ENCODE measurements at places on chromosomes 13 and 19. TPM values are rescaled to one million over a fixed set of nuclear protein-coding genes. Genes with fewer than 3 reads are reported as not detected.

GRCh38 chr19:10006335-10006708, 4.0 kb downstream of the COL5A3 start:
- H3K4me1 ChIP-seq: peaks cover 3% of the 10 kb centered on the region
- peaks cover 4% of the 10 kb centered on the region for H3K27me3 ChIP-seq
- no peaks in the 10 kb centered on the region for H3K36me3 ChIP-seq
- H3K27ac ChIP-seq: peak overlapping the region; percentile 76
- DNase-seq: no peak

DNA sequence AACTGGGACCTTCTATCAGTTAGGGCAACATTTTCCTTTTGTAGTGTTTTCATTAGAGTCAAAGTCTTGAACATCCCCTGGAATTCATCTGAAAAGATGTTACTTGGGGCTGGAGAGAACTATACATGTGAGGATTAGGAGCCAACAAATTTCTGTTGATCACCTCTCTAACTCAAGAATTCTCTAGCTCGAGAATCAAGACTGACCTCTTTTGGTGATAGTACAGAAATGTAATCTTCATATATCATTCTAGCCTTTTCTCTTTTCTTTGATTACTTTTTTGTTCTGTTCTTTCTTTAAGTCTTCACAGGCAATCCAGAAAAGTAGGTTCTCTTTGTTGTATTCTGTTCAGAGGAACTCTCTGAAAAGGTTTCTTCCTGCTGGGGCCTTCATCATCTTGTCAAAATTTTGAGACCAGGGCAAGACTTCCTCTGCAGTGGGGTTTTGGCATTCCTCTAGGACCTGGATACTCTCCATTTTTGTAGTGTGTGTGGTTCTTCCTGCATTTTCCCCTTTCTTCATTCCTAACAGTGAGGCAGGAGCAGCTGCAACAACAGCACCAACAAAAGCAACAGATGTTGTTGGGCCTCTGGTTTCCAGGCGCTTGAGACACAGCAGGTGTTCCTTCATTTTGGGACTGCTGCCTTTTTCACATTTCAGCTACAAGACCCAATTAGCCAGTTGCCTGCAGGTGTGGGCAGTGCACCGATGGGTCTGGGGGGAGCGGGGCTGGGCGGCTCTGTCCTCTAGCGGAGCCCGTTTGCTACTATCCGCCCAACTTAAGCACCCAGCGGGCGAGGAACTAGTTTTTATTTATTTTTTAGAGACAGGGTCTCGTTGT, 26.2 kb downstream of the ELF1 start:
- no peak for DNase-seq
- no peak overlapping the region for H3K27ac ChIP-seq
- H3K4me3 ChIP-seq: no peak overlapping the region
- no peaks in the 10 kb centered on the region for H3K36me3 ChIP-seq

DNA sequence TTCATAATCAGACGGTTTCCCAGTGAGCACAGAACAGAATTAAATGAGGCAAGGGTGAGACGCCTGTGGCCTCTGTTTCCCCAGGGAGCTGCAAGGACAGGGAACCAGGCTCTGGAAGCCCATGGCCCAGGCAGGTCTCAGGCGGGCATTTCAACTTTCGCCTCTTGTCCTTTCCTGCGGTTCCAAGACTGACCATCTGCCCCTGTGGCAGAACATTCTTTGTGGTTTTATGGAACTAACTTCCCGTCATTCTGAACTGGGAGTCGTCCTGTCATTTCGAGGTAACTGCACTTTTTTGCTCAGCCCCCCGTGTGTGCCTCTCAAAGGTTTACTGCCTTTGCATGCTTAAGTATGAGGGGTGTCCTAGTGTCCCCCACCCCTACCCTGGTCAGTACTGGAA, 70.9 kb downstream of the KL start:
- DNase-seq: no peak
- H3K36me3 ChIP-seq: no peaks in the 10 kb centered on the region
- no peak overlapping the region for H3K4me3 ChIP-seq
- no peak overlapping the region for H3K27ac ChIP-seq
- H3K4me1 ChIP-seq: no peaks in the 10 kb centered on the region

- peaks cover 6% of the 10 kb centered on the region for H3K36me3 ChIP-seq
- H3K4me3 ChIP-seq: no peak overlapping the region
- peaks cover 16% of the 10 kb centered on the region for H3K4me1 ChIP-seq
Measured at GRCh38 chr19:5125797-5126497, 157.0 kb downstream of the KDM4B start.

GRCh38 chr19:5132698-5133651, 164.1 kb downstream of the KDM4B start:
- peaks cover 2% of the 10 kb centered on the region for H3K4me1 ChIP-seq
- no peak overlapping the region for H3K27ac ChIP-seq
- H3K4me3 ChIP-seq: no peak overlapping the region

- no peak for DNase-seq
- no peak overlapping the region for H3K4me3 ChIP-seq
- no peaks in the 10 kb centered on the region for H3K36me3 ChIP-seq
- H3K4me1 ChIP-seq: no peaks in the 10 kb centered on the region
- no peaks in the 10 kb centered on the region for H3K27me3 ChIP-seq
- H3K27ac ChIP-seq: no peak overlapping the region
Measured at GRCh38 chr13:77422724-77423123, 95.8 kb upstream of the MYCBP2 start.

- no peaks in the 10 kb centered on the region for H3K4me1 ChIP-seq
- DNase-seq: no peak
- no peaks in the 10 kb centered on the region for H3K36me3 ChIP-seq
- H3K27me3 ChIP-seq: no peaks in the 10 kb centered on the region
- H3K4me3 ChIP-seq: no peak overlapping the region
Measured at GRCh38 chr13:89980896-89981295, 1366.6 kb upstream of the MIR17HG start.

GRCh38 chr19:18839465-18840287, 7.9 kb downstream of the UPF1 start:
- H3K27ac ChIP-seq: no peak overlapping the region
- no peak for DNase-seq
- peaks cover 9% of the 10 kb centered on the region for H3K36me3 ChIP-seq
- no peak overlapping the region for H3K4me3 ChIP-seq

DNA sequence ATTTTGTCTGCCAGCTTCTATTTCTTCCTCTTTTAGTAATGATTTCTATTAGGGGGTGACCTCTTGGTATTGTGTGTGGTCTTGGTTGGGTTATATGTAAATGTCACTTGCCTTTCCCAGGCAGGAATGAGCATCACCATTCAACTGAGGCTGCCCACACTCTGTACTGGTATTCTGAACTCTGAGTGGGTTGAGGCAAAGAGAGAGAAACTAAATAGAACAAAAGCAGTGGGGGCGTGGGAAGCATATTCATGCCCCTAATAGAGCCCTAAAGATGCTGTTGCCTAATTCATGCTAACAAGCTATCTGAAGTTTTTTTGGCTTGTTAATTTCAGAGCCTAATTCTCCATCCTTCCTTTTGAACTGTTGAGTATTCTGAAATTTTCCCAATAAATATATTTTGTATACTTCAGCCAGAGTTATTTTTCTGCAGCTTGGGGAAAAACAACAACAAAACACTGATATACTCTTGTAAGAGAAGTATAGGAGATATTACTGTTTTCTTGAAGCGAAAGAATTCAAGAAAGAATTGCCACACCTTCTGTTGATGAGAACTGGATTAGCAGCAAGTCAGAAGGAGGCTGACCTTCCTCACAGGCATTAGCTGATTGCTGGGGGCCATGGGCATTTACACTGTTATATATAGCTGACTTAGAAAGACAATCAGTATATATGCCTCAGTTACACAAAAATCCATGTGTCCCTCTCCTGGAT, 315.8 kb upstream of the KLF12 start:
- no peaks in the 10 kb centered on the region for H3K27me3 ChIP-seq
- no peaks in the 10 kb centered on the region for H3K36me3 ChIP-seq
- H3K4me3 ChIP-seq: no peak overlapping the region
- H3K4me1 ChIP-seq: no peaks in the 10 kb centered on the region
- H3K27ac ChIP-seq: no peak overlapping the region
- no peak for DNase-seq

The ZNF333 gene
- polyA plus RNA-seq: 10.7 TPM

The FCHO1 gene
- polyA plus RNA-seq: 3.2 TPM
